ENCODE measurements at places on chromosomes 13 and 19. TPM values are rescaled to one million over a fixed set of nuclear protein-coding genes. Genes with fewer than 3 reads are reported as not detected.
A peak's percentile ranks its signal among the peaks of the same experiment; 100 is the strongest.

- no peaks in the 10 kb centered on the region for H3K27me3 ChIP-seq
- DNase-seq, result no peak
- no peaks in the 10 kb centered on the region for H3K4me1 ChIP-seq
- no peak overlapping the region for H3K27ac ChIP-seq
- H3K36me3 ChIP-seq, result no peaks in the 10 kb centered on the region
These were observed 11.9 kb upstream of the SLC10A2 start for GRCh38 chr13:103078158-103078557.

The ZNF729 gene
- not detected for total RNA-seq

DNA sequence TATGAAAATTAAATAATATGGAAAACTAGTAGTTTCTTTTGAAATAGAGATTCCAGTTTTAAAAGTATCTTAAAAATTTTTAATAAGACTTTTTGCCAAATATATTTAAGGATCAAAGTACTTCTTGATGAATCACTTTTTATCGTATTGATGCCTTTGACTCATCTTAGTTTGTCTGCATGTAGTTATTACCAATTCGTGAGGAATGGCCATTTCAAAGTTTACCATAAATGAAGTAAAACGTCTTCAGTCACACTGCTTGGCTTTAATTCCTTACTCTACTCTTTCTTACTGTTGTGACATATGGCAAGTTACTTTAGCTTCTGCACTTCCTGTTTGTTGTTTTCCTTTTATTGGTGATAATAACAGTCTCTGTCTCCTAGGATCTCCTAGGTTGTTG lies 38.3 kb downstream of the NDFIP2 start:
- no peak overlapping the region for H3K4me3 ChIP-seq
- peaks cover 9% of the 10 kb centered on the region for H3K4me1 ChIP-seq
- H3K36me3 ChIP-seq, result peaks cover 15% of the 10 kb centered on the region
- no peaks in the 10 kb centered on the region for H3K27me3 ChIP-seq
- no peak overlapping the region for H3K27ac ChIP-seq

GRCh38 chr13:56697011-56697410 lies 443.7 kb upstream of the PRR20A start:
- H3K27ac ChIP-seq, result no peak overlapping the region
- H3K4me3 ChIP-seq, result no peak overlapping the region
- no peaks in the 10 kb centered on the region for H3K27me3 ChIP-seq
- DNase-seq, result no peak

The SIAH3 gene
- total RNA-seq, result not detected

- H3K36me3 ChIP-seq, result no peaks in the 10 kb centered on the region
- H3K4me3 ChIP-seq, result no peak overlapping the region
- H3K4me1 ChIP-seq, result no peaks in the 10 kb centered on the region
- no peak for DNase-seq
These were observed 833.4 kb upstream of the ATXN8OS start for GRCh38 chr13:69274231-69274630.

GRCh38 chr13:20159646-20160305 lies 1.1 kb downstream of the GJA3 start:
- no peaks in the 10 kb centered on the region for H3K4me1 ChIP-seq
- no peak for DNase-seq
- no peak overlapping the region for H3K27ac ChIP-seq
- peaks cover 69% of the 10 kb centered on the region for H3K27me3 ChIP-seq
- no peak overlapping the region for H3K4me3 ChIP-seq

The SIGLECL1 gene
- total RNA-seq, result not detected

GRCh38 chr19:41192574-41193429 lies at the start of gene CYP2S1:
CYP2S1 (plus strand) TSS chr19:41193219; CDS start chr19:41193265, 46 bp downstream.
- no peaks in the 10 kb centered on the region for H3K4me1 ChIP-seq
- H3K36me3 ChIP-seq, result no peaks in the 10 kb centered on the region
- peaks cover 42% of the 10 kb centered on the region for H3K27me3 ChIP-seq

- DNase-seq, result no peak
- H3K36me3 ChIP-seq, result no peaks in the 10 kb centered on the region
- H3K27me3 ChIP-seq, result no peaks in the 10 kb centered on the region
- no peak overlapping the region for H3K4me3 ChIP-seq
These were observed 598.1 kb downstream of the DCT start for GRCh38 chr13:93881411-93881810.

DNA sequence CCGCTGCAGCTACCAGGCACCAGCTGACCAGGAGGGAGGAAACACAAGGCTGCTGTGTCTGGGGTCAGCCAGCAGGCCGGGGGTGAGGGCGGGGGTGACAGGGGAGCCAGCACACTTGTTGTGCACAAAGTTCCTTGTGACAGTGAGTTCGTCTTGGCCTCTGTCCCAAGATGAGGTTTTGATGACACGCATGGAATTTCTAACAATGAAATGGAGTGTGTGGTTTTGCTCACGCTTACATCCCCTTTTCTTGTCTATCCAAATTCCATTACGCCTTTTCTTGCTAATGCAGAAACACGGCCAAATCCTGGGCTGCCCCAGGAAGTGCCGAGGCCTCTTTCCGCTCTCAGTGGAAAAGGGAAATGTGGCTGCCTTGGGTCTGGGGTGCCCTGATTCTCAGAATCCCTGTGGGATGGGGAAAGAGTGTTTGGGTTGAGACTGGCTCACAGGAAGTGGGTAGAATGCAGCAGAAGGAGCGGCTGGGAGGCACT lies 73.8 kb downstream of the GADD45B start:
- H3K27ac ChIP-seq, result peak overlapping the region; percentile 76
- H3K4me3 ChIP-seq, result no peak overlapping the region
- H3K36me3 ChIP-seq, result no peaks in the 10 kb centered on the region

The GRIN2D gene
- total RNA-seq, result 0.09 TPM

- H3K4me3 ChIP-seq, result peak overlapping the region; percentile 63
- peak overlapping the region; percentile 64 for H3K27ac ChIP-seq
- DNase-seq, result no peak
- no peaks in the 10 kb centered on the region for H3K4me1 ChIP-seq
These were observed 667 bp downstream of the ZNF878 start for GRCh38 chr19:12052091-12052496.

DNA sequence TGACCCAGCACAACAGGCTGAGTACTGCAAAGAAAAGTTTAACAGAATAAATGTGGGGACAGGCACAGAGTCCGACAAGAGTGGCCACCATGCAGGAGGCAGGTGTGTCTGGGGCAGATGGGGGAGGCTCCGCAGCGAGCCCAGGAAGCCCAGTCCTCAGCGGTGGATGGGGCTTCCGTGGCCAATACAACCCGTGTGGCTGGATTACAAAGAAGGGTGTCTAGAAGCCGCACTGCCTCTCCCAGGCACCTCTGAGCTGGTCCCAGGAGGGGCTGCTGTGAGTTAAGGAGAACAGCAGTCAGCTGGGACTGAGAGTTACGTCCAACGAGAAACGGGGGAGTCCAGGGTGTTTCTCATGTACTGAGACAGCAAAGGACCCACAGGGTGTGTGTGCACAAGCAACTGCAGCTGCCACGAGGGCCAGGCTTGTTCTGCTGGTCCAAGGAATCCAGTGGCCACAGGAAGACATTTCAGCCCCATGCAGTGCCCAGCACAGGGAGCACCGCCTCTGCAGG lies 70.2 kb downstream of the SPACA7 start:
- no peaks in the 10 kb centered on the region for H3K36me3 ChIP-seq
- H3K27me3 ChIP-seq, result peaks cover 27% of the 10 kb centered on the region
- no peak overlapping the region for H3K4me3 ChIP-seq
- no peaks in the 10 kb centered on the region for H3K4me1 ChIP-seq

The ABCA7 gene
- 19.7 TPM for total RNA-seq

The CD79A gene
- 0.20 TPM for total RNA-seq

The OSCAR gene
- 0.69 TPM for total RNA-seq

The ZNF625 gene
- total RNA-seq, result 0.25 TPM

- H3K36me3 ChIP-seq, result no peaks in the 10 kb centered on the region
- H3K27ac ChIP-seq, result no peak overlapping the region
- no peaks in the 10 kb centered on the region for H3K27me3 ChIP-seq
- no peak overlapping the region for H3K4me3 ChIP-seq
- no peak for DNase-seq
These were observed 9.3 kb downstream of the CD177 start for GRCh38 chr19:43362745-43363144.

DNA sequence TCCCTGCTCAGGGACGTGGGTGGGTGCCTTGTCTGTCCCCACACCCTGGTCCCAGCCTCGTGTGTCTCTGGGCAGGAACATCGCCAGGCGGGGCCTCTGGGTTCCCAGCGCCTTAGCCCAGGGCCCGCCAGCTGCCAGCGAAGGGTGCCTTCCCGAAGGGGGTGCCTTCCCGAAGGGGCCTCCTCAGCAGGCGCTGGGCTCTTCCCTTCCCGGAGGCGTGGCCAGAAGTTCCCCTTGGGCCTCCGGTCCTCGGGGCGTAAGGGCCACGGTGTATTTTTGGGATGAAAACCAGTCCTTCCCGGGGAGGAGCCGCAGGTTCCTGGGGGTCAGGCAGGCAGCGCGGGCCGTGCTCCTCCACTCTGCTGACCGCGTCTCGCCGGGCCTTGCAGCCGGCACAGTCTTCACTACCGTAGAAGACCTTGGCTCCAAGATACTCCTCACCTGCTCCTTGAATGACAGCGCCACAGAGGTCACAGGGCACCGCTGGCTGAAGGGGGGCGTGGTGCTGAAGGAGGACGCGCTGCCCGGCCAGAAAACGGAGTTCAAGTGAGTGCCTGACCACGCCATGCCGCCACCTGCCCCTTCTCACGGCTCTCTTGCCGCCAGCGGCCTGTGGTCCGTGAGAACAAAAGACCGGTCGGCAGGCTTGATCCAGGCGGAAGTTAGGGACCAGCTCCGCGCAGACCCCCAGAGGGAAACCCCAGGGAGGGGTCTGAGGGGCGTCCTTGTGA lies 6.9 kb downstream of the BSG start:
- H3K27me3 ChIP-seq, result no peaks in the 10 kb centered on the region
- H3K27ac ChIP-seq, result peak overlapping the region; percentile 45
- H3K36me3 ChIP-seq, result peaks cover 40% of the 10 kb centered on the region
- H3K4me3 ChIP-seq, result no peak overlapping the region

DNA sequence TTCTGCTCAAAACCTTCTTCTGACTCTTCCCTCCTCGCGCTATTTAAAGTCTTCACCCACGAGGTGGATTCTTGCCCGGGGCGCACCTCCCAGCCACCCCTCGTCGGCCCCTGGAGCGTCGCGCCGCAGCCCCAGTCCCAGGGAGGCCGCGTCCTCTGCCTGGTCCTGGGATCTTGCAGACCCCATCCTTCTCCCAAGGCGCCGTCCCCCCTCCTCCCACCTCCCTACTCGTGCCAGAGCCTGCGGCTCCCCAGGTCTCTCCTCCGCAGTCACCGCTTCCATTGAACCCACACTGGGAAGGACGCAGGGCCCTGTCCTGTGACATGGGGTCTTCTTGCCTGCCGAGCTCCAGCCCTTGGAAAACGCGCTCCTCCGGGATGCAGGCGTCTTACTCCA lies 486 bp downstream of the ZNF808 start:
- peak overlapping the region; percentile 76 for H3K27ac ChIP-seq
- H3K4me1 ChIP-seq, result peaks cover 10% of the 10 kb centered on the region
- H3K4me3 ChIP-seq, result peak overlapping the region; percentile 92
- no peaks in the 10 kb centered on the region for H3K36me3 ChIP-seq
- DNase-seq, result no peak
- no peaks in the 10 kb centered on the region for H3K27me3 ChIP-seq

GRCh38 chr19:2341244-2341751 lies 12.8 kb downstream of the SPPL2B start:
- DNase-seq, result no peak
- H3K27ac ChIP-seq, result no peak overlapping the region
- H3K4me1 ChIP-seq, result no peaks in the 10 kb centered on the region
- no peaks in the 10 kb centered on the region for H3K36me3 ChIP-seq

The FGF9 gene
- 0.16 TPM for total RNA-seq

DNA sequence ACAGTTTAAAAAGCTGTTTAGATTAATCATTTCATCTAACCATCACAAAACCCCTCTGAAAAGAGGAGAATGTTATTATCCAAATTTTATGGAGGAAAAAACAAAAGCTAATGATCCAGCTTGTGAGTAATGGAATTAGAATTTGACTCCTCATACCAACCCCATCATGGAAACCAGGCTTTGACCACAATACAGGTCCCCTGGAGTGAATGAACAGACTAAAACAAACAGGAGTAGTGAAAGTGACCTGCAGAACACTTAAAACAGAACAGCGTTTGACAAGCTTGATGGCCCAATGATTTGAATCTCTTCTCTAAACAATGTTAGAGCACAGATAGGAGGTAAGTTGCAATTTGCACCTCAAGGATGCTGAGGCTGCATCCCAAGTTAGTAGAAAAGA lies 230.0 kb downstream of the DCT start:
- H3K4me3 ChIP-seq, result no peak overlapping the region
- no peak overlapping the region for H3K27ac ChIP-seq
- H3K4me1 ChIP-seq, result no peaks in the 10 kb centered on the region
- H3K36me3 ChIP-seq, result no peaks in the 10 kb centered on the region
- DNase-seq, result no peak
- no peaks in the 10 kb centered on the region for H3K27me3 ChIP-seq

The ELANE gene
- total RNA-seq, result not detected

The RDH8 gene
- total RNA-seq, result not detected

GRCh38 chr19:50794876-50795663 lies 4.9 kb downstream of the ACP4 start:
- no peak overlapping the region for H3K4me3 ChIP-seq
- no peaks in the 10 kb centered on the region for H3K4me1 ChIP-seq
- H3K27me3 ChIP-seq, result no peaks in the 10 kb centered on the region
- no peak for DNase-seq

GRCh38 chr13:80483157-80483556 lies 142.2 kb upstream of the SPRY2 start:
- H3K36me3 ChIP-seq, result no peaks in the 10 kb centered on the region
- H3K4me3 ChIP-seq, result no peak overlapping the region
- H3K27ac ChIP-seq, result peak overlapping the region; percentile 59
- H3K4me1 ChIP-seq, result no peaks in the 10 kb centered on the region
- no peaks in the 10 kb centered on the region for H3K27me3 ChIP-seq

The ANGPTL4 gene
- 19.7 TPM for total RNA-seq

- no peak for DNase-seq
- no peaks in the 10 kb centered on the region for H3K4me1 ChIP-seq
- H3K4me3 ChIP-seq, result no peak overlapping the region
- no peak overlapping the region for H3K27ac ChIP-seq
These were observed 10.1 kb upstream of the GTF2F1 start for GRCh38 chr19:6402837-6403608.

- no peak for DNase-seq
- no peak overlapping the region for H3K4me3 ChIP-seq
- no peaks in the 10 kb centered on the region for H3K36me3 ChIP-seq
These were observed 46.3 kb upstream of the DCT start for GRCh38 chr13:94525781-94526180.

GRCh38 chr19:51724543-51724942 lies 752 bp upstream of the HAS1 start:
- H3K27ac ChIP-seq, result no peak overlapping the region
- DNase-seq, result no peak
- no peaks in the 10 kb centered on the region for H3K4me1 ChIP-seq

GRCh38 chr13:67515895-67516294 lies 285.8 kb upstream of the PCDH9 start:
- no peak overlapping the region for H3K4me3 ChIP-seq
- no peaks in the 10 kb centered on the region for H3K36me3 ChIP-seq
- DNase-seq, result no peak
- no peak overlapping the region for H3K27ac ChIP-seq

DNA sequence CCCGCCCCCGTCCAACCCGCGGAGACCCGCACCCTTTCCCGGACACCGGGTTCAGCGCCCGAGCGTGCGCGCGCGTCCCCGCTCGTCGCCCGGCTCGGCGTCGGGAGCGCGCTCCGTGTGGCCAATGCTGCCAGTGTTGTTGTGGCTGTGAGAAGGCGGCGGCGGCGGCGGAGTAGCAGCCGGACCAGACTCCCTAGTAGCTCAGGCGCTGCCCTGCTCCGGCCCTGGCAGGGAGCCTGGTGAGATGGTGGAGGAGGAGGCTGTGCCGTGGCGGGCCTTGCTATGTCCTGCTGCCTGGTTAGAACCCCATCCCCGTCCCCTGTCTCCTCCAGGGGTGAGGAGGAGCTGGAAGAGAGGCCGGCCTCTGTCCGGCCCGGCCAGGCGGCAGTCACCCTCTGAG lies 553.2 kb downstream of the TUBA3C start:
- no peaks in the 10 kb centered on the region for H3K27me3 ChIP-seq
- no peaks in the 10 kb centered on the region for H3K4me1 ChIP-seq
- no peak overlapping the region for H3K4me3 ChIP-seq

The TEAD2 gene
- 12.6 TPM for total RNA-seq

The CRX gene
- not detected for total RNA-seq

Measured in gastrocnemius medialis (tissue), 4 donors.